Activated T-helper 1 cell treated with Interleukin-2 at 50 U/mL for 16 hours (primary cell): ENCODE measurements at places on chromosomes 1 and 21.

- DNase-seq = no peak
Observed at GRCh38 chr1:224404916-224405603, 29.5 kb downstream of the WDR26 start.

DNA sequence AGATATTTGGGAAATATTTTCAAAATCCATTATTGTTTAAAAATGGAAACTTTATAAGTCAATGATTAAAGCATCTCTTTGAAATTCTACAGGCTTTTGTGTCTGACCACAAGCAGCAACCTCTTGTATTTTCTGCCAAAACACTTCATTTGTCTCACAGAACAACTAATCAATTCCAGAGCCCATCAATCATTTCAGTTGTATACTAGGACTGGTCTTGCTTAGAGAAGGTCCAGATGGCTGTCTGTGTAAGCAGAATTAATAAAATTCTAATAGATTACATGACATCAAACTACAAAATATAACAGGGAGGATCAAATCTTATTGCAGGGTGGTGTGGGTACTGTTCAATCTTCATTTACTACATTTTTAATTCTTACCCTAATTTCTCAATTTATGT lies 76.4 kb downstream of the ACBD6 start:
- no peak for DNase-seq

- no peak for DNase-seq
Observed at GRCh38 chr1:75273110-75273509, 138.9 kb downstream of the LHX8 start.

GRCh38 chr1:17437580-17438317 lies 1.7 kb downstream of the RCC2 start:
- DNase-seq = peak; percentile 33

DNA sequence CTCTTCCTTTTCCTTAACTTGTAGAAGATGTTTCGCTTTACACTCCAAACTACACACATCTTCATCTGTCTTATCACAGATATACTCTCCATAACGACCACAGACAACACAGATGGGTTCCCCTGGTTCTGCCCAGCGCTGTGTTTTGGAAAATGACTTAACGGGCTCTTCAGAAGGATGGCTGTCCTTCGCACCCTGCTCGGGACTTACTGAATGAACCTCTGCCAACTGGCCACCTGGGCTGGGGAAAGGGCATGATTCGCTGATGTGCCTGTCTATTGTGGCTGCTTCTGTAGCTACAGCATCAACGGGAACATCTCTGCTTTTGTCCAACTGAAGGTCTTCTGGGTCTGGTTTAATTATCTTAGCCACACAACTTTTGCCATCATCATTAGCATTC lies 3.4 kb downstream of the DDX59 start:
- DNase-seq = no peak

DNA sequence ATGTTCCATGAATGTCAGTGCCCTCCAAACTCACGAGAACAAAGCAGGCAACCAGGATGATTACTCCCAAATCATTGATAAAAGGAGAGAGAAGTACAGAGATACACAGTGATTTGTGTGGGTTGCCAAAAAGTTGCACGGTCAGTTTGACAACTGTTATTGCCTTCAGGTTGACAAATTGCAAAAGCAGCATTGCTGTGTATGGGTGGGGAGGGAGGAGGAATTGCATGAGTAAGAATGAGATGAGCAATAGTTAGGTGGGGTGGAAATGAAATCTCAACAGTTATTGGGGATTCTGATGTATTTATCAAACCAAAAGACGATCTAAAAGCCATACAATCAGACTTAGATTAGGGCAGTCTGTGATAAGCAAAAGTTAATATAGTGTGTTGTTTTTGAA lies 93.7 kb downstream of the NTMT2 start:
- DNase-seq = no peak

DNA sequence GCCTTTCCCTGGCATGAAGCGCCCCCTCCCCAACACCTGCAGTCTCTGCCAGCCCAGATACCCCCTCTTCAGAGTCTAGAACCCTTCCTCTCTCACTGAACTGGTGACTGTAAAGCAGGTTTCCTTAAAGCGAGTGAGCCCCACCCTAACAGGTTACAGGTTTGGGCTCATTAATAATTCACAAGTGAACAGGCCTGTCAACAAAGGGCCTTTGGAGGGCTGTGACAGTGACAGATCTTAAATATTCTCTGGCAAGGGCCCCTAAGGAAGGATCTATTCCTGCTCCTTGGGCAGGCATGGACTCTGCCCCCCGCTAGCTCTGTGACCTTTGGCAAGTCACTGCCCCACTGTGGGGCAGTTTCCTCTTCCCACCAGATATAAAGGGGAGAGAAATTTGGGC lies 5.6 kb upstream of the TTC39A start:
- no peak for DNase-seq

- DNase-seq = no peak
Observed at GRCh38 chr1:18646786-18647410, 16.3 kb downstream of the PAX7 start.

DNA sequence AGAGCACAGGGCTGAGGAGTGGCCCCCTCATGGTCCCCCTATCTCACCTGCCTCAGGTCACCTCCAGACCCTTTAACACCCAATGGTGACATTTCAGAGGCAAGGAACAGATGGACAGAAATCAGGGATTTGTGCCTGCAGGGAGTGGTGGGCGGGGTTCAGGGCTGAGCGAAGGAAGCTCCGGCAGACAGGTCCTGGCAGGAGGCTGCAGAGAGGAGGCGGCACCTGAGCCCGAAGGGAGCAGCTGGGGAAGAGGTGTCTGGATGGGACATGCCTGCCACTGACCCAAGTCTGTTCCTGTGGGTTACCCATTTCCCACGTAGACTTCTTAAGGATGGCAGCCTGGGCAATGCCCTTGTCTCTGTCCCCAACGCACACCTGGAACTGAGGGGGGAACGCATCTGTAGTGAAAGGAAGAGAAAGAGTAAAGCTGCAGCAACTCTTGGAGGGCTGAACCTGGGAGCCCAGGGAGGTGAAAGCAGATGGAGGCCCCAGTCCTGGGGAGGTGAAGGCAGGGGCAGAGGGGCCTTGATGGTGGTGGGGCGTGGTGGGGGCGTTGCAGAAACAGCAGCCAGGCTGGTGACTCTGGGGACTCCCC lies 61.6 kb upstream of the ADARB1 start:
- no peak for DNase-seq

DNA sequence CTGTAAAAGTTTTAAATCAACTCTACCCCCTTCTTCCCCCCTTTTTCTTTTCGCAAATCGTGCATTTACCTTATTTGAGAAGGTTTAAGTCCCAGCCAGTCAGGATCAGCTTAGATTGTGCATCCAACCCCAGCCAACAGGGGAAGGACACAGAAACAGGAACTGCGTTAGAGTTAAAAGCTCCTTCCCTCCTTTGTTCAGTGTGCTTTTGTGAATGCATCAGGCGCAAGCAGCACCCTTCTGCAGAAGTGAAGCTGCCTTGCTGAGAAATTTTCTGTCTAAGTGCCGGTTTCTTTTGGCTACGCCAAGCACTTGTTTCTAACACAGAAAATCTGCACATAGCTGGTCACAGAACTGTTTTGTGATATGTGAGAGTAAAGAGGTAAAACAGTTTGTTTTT lies 56.2 kb upstream of the PRRC2C start:
- DNase-seq = no peak

DNA sequence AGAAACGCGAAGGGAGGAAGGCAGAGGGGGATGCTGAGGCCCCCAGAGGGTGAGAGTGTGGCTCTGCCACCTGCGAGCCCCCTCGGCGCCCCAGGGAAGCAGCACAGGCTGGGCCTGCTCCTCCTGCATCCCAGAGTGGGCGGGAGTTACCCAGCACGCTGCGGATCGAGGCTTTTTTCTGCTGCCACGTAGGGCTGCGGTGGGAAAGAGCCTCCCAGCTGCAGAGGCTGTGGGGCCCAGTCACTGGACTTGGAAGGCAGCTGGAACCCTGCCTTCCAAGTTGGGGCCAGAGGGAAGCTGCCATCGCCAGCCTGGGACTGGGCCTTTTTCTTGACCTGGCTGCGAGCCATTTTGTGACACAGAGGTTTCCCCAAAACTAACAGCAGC lies 2.3 kb upstream of the GRIK3 start:
- no peak for DNase-seq

DNA sequence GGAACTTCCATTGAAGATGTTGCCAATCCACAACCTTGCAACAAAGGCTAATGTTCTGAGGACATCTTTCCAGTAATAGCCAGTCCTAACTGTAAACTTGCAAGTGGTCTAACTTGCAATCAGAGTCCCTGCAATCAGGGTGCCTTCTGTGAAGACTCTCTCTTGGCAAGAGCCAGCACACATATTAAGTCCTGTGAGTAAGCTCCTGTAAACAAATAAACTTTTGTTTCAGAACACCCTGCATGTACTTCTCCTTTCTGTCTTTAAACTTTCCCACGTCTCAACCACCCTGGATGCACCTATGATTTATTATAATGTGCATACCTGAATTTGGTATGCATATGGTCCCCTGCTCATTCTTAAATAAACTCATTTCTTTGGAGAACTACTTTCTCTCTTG lies 9.1 kb downstream of the GBP7 start:
- no peak for DNase-seq

DNA sequence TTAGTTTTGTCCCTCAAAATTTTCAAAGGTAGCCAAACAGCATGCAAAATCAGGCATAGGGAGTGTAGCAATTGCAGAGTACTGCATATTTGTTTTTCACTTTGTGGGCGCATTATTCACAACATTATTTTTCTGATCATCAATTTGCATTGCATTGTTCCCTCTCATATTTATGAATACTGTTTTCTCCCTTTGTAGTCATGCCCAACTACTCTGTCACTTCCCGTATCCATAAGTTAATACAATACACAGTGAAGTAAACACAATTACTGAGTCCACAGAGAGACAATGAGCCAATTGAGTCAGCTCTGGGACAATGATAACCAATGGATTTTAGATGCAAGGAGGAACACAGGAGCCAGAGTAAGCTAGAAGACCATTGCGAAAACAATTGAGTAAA lies 944.0 kb upstream of the ADGRL4 start:
- DNase-seq = no peak

DNA sequence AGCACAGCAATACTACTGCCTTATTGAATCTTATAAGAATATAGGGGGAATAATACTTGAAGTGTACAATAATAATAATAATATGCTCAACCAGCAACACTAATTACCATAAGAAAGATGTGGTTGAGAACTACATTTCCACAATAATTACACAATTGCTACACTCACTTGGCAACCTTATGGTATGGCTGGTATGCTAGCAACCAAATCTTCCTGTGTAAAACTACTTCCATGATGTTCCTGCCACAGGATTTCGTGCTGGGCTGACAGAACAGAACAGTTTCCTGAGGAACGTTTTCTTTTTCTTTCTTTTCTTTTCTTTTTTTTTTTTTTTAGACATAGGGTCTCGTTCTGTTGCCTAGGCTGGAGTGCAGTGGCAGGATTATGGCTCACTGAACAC lies 50.6 kb downstream of the KIF26B start:
- no peak for DNase-seq

DNA sequence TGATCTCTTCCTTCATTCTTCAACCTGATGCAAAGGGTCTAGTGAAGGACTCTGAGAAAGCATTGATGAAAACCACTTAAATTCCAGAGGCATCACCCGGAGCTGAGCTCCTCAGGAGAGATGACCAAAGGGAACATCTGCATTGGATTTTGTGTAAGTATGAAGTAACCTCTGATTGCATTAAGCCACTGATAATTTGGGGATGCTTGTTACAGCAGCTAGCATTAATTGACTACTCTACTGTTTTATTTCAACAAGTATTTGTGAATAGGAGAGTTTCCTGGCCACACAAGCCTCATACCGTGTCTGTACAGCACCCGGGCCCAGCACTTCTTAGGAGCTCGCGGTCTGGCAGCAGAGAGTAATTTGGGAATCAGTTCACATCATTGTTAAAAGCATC lies 250.7 kb upstream of the POU3F1 start:
- no peak for DNase-seq

DNA sequence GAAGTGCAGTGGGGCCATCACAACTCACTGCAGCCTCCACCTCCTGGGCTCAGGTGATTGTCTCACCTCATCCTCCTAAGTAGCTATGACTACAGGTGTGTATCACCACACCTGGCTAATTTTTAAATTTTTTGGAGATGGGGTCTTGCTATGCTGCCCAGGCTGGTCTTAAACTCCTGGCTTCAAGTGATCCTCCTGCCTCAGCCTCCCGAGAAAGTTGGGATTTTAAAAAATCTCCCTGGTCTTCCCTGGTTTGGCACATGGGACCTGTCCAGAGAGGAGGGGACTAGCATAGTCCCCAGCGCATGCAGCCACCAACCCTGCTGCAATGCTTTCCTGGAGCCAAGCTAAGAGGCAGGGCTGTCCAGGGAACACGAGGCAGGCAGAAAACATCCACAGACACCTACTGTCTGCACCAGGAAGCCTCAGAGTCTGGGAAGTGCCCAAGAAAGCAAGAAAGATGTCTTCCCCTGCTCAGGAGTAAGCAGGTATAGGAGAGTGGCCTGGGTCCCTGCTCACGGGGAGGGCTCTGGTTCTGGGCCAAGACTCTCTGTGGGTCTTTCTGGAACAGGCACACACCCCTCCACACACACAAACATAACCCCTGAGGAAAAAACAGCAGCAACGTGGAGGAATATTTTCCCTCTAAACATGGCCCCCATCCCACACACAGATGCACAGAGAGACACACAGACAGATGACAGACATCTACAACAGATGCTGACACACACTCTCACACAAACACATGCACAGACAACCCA lies 30.8 kb downstream of the ECE1 start:
- DNase-seq = no peak

- DNase-seq = no peak
Observed at GRCh38 chr1:215517441-215517891, 49.6 kb upstream of the KCTD3 start.

GRCh38 chr1:41492341-41492848 lies 7.9 kb upstream of the EDN2 start:
- DNase-seq = no peak

DNA sequence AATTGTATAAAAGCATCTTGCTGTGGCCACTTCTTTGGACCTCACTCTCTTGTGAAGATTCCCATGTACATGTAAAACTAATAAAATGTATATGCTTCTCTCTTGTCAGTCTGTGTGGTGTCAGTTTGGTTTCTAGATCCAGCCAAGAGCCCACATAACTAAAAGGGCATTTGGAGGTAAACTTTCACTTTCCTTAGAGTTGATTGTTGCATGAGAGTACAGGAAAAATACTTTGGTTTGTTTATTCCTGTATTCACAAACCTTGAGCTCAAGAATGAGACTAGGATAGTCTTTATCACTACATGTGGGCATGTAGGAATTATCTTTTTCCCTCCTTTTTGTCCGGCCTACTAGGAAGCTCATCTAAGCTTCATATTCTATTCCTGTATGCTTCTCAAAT lies 50.9 kb downstream of the KCTD3 start:
- DNase-seq = no peak

- DNase-seq = no peak
Observed at GRCh38 chr1:152162792-152163463, 3.9 kb upstream of the RPTN start.
